ENCODE measurements at places on chromosomes 11 and 22.

- no peak for DNase-seq
These were observed 1.1 kb downstream of the GLYAT start for GRCh38 chr11:58730507-58731089.

DNA sequence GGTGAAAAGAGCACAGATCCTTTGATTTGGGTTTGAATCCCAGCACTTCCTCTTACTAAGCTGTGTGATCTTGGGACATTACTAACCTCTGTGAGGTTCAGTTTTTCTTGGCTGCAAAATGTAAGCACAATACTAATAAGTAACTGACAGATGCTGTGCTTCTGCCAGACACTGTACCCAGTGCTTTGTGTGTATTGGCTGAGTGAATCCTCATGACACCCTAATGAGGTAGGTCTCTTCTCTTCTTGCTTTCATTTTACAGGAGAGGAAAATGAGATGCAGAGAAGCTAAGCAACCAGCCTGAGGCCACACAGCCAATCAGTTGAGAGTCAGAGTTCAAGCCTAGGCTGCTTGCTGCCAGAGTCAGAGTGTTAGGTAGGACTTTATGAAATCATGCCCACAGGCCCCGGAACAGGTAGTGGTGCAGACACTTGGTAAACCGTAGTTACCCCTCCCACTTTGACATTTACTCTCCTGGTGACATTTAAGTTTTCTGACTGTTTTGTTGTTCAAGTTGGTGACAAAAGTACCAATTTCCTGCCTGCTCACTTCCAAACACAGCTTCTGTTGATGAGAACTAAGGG, 21.2 kb downstream of the PTPRJ start:
- DNase-seq, result peak; percentile 68

GRCh38 chr11:76088511-76088910, 117.8 kb downstream of the WNT11 start:
- DNase-seq, result no peak

DNA sequence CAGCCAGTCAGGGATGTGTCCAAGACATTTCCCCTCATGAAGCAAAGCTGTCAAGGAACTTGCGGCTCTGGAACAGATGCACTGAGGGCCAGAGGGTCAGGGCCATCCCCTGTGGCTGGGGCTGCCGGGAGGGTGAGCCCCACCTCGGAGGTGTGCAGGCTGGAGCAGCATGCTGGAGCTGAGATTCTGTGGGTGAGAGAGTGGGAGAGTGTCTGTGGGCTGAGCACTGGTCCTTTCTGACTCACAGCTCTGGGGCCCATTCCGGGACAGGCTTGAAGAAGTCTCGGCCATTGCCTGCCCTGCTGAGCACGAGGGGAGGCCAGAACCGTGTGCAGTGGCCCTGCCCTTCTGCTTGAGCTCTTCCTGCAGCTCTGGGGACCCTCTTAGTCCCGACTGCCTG, 2.1 kb downstream of the OMP start:
- DNase-seq, result no peak

DNA sequence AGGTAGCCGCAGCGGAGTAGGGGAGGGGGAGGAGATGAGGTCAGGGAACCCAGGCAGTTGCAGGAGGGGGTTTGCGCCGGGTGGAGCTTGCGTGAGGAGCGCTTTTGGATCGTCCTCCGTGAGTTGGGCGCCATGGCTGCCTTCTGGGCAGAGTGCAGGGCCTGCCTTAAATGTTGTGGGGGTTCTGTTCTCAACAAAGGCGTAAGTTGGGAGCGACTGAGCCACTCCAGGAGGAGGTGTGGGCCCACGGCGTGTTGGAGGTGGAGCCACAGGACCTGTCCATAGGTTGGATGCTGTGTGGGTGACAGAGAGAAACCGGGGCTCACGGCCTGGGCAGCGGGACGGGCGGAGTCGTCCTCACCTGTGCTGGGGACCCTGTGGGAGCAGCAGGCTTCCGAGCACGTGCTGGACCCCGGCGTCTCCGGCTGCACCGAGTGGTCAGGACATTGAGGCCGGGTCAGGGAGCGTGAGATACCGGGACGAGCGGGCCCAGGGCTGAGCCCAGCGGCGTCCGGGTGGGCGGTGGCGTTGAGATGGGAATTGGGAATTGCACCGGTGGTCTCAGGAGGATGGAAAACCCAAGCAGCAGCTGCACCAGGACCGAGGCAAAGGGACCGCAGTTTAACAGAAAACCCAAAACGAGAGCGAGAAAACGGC, 977 bp upstream of the PGGHG start:
- DNase-seq, result no peak

GRCh38 chr11:35598254-35599125, 19.8 kb upstream of the FJX1 start:
- DNase-seq, result no peak

All from NCI-H1694 treated with DMSO at 0.1 percent for 48 hours (cell line).